ENCODE measurements at places on chromosomes 2 and 18.

DNA sequence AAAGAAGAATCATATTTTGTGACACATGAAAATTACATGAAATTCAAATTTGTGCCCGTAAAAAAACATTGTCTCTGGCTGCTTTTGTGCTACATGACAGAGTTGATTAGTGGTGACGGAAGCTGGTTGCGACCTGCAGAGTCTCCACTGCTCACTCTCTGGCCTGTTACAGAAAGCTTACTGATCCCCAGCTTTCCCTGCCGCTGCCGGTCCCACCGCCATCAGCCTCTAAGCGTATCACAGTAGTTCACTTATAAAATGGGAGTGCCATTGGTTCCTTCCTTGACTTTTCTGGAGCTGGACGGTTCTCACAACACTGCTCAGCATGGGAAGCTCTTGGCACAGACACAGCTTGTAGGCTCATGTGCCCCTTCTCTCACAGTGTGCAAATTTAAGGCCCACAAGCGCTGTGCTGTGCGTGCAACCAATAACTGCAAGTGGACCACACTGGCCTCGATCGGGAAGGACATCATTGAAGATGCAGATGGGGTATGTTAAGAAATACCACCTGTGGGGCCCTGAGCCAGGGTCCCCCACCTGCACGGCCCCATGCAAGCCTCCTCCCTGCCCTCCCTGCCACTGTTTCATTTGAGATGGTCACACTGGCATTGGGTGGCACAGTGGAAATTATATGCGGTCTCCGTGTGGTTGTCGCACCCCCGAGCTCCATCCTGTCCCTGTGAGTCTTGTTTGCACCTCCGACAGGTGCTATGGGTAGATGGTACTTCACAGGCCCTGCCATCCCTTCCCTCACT is 81.3 kb downstream of the DGKD start:
- DNase-seq = no peak

GRCh38 chr2:144213797-144214196 is 306.1 kb downstream of the ZEB2 start:
- no peak for DNase-seq

GRCh38 chr2:209773377-209773776 is 1.7 kb downstream of the UNC80 start:
- DNase-seq = no peak

DNA sequence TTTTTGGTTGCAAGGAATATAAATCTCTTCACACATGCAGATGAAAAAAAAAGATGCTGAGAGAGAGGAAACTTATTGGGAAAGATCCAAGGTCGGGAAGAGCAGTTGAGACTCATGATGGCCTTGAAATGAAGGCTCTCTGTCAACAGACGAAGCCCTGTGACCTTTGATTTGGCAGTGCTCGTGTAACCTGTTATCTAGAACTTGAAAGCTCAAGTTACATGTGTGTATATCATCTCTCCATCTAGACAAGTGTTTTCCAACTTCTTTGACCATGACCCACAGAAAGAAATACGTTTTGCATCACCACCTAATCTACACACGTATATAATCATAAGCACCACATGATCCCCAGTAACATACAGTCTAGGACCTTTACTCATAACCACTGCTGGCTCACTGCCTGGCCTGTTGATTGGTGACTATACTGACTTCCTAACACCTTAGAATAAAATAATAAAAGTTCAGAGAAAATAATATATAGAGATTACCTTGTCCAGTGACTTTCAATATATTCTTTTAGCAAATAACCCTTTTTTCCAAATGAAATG is 319.0 kb upstream of the PKDCC start:
- DNase-seq = no peak

DNA sequence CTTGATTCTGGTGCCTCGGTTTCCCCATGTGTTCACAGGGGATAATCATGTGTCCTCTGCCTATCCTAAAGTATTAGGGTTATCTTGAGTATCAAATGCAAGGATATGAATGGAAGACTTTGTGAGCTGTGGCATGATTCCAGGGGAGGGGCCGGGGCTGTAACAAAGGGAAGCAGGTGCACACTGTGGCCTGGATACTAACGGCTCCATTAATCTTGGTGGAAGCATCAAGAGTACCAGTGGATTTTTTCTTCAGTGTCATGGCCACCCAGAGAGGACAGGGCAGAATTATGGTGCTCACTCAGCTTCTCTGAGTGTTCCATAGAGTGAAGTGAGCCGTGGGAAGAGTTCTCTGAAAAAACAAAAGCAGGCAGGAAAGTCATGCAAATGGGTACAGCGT is 320.1 kb downstream of the ALK start:
- DNase-seq = no peak

- peak; percentile 75 for DNase-seq
Measured at GRCh38 chr18:12038639-12039539, 54.8 kb upstream of the ANKRD62 start.

DNA sequence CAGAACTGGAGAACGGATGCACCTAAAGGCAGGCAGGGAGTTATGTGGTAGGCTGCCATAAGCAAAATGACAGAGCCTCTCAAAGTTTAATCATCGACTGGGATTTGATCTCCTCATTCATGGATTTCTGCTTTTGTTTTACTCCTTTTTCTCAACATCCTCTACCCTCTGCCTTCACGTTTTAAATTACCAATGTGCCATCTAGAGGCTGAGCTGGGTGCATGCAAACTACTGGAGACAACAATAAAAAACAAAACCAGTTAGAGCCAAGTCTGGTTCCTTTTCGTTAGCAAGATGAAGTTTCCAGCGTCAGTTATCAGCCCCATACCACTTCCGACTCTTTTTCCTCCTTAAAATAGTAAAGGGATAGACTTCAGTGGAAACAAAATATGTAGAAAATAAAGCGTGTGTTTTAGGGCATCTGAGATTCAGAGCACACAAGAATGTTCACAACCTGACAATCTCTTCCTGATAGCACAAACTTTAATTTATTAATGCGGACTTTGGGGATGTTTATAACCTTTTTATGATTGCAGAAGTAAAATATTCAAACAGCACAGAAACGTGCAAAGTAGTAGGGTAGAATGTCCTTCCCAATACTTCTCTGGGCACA is 117.0 kb downstream of the LAMA1 start:
- no peak for DNase-seq

DNA sequence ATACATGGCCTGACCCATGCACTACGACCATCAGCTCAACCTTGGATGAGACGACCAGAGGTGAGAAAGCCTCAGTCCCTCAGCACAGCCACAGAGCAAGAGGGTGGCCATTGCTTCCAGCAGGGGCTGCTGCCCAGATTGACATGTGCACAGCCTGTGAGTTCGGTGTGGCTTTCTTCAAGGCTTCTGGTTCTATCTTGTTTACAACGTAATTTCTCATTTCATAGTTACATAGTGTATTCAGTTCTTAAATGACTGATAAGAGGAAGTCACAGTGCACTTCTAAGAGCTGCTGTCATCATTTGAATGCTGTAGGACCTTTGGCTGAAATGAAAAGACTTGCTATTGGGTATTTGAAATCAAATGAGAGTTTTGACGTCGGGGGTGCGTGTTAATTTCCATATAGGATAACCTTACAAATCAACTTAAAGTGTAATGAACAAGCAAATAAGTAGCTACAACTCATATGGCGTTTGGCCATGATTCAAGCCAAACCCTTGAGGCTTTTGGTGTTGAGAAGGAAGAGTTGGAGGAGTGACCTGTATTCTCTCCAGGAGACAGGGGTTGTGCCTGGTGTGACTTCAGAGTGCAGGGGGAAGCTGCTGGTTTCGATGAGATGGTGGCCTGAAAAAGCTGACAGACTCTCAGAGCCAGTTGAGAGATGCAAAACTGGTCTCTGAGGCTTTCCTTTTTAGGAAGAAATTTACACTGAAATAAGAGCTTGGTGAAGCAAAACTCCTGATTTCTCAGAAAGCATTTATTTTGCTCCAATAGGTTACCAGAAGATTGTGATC is 51.0 kb downstream of the TSHZ1 start:
- DNase-seq = no peak

- DNase-seq = no peak
Measured at GRCh38 chr2:107525406-107525805, 301.3 kb upstream of the RGPD4 start.

- DNase-seq = no peak
Measured at GRCh38 chr2:48319863-48320262, 210.1 kb upstream of the STON1 start.

GRCh38 chr2:23695214-23695889 is 231.6 kb downstream of the ATAD2B start:
- no peak for DNase-seq

- DNase-seq = no peak
Measured at GRCh38 chr2:54271189-54271588, 15.2 kb upstream of the TSPYL6 start.

GRCh38 chr2:204260901-204261300 is 284.4 kb upstream of the PARD3B start:
- DNase-seq = no peak

DNA sequence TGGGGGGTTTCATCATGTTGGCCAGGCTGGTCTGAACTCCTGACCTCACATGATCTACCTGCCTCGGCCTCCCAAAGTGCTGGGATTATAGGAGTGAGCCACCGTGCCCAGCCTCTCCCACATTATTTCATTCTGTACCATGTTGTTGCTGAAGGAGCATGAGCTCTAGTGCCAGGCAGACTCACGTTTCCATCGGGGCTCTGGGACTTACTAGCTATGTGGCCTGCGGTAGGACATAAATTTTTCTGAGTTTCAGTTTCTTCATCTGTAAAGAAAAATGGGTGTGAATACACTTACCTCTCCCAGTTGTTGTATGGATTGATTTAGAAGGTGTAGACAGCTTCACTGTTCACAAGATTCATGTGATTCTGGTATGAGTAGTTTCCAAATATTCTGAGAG is 30.8 kb upstream of the CCL20 start:
- no peak for DNase-seq

GRCh38 chr2:30147196-30147714 is 448 bp downstream of the YPEL5 start:
- DNase-seq = no peak

DNA sequence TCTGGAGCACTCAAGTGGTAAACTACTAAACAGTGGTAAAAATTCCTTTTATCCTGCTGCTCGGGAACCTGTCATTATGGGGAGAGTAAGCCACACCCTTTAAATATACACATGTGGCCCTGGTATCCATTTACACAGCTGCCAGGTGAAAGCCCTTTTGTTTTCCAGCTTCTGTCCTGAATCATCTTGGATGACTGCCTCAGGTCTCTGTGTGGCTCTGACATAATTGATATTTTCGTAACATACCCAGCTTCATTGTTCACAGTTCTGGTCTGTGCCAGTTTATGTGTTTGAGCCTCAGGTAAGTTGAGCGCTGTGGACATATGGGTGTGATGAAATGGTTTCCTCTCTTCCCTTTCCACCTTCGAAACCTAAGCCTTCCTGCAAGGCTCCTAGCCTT is 15.7 kb upstream of the TTC39C start:
- DNase-seq = no peak

GRCh38 chr2:25065768-25066167 is 23.9 kb downstream of the EFR3B start:
- DNase-seq = no peak

DNA sequence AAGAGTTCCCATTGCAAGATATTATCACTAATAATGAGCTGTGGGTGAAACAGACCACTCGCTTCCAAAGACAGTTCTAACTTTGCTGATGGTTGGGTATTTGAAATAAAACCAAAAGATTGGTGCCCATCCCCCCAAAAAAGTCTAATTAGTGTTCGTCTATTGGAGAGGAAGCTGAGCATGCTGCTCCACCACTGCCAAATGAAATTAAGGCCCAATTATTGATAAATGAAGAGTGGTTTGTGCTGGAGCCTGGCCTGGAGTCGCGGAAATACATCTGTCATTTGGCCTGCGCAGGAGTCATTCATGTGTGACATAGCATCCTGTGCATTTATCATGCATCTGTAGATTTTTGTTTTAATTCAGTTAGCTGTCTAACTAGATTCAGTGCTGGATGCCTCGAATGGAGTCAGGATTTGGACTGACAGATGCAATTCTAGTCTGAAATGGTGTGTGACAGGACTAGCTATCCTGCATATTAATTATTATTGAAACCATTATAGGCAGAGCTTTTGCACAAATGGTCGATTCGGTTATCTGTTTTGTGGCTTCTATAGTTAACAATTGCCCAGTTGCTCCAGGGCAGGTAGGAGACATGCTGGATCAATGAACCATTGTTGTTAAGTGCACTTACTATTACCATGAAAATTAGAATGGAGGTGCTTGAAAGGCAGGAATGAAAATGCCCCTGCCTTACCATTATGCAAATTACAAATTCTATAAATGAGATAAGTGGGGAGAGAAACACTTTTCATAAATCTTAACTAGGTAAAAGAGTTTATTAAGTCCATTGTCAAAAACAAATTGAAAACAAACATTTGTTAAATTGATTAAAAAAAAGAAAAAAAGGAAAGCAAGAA is 450.4 kb upstream of the TCF4 start:
- DNase-seq = no peak

GRCh38 chr2:99158599-99158998 is 3.8 kb downstream of the LIPT1 start:
- DNase-seq = no peak

- no peak for DNase-seq
Measured at GRCh38 chr2:242020196-242021004, 150.9 kb downstream of the RTP5 start.

GRCh38 chr18:8856769-8857393 is 151.5 kb downstream of the MTCL1 start:
- DNase-seq = no peak

- DNase-seq = no peak
Measured at GRCh38 chr2:57698935-57699449, 347.6 kb upstream of the VRK2 start.
